CD8-positive, alpha-beta memory T cell (primary cell): ENCODE measurements at places on chromosomes 5 and 9. TPM values are rescaled to one million over a fixed set of nuclear protein-coding genes. Genes with fewer than 3 reads are reported as not detected.
A peak's percentile ranks its signal among the peaks of the same experiment; 100 is the strongest.

DNA sequence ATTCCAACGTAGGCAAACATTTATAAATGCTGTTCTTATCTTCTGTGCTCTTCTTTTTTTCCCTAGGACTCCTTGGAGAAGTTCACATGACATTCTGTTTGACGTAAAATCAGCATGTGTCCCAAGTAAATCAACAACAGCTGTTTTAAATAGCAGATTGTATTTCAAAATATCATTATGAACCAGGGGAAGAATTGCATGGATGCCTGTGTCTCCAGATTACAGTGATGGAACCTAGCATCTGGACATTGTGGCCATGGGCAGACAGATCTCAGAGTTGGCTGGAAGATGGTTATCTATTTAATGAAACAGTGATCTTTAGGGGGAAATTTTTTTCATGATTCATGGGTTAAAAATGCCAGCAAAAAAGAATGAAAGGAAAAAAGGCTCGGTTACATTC is 222.0 kb downstream of the MAN2A1 start:
- no peaks in the 10 kb centered on the region for H3K36me3 ChIP-seq
- no peak for DNase-seq
- H3K4me1 ChIP-seq = no peaks in the 10 kb centered on the region
- H3K27me3 ChIP-seq = no peaks in the 10 kb centered on the region

DNA sequence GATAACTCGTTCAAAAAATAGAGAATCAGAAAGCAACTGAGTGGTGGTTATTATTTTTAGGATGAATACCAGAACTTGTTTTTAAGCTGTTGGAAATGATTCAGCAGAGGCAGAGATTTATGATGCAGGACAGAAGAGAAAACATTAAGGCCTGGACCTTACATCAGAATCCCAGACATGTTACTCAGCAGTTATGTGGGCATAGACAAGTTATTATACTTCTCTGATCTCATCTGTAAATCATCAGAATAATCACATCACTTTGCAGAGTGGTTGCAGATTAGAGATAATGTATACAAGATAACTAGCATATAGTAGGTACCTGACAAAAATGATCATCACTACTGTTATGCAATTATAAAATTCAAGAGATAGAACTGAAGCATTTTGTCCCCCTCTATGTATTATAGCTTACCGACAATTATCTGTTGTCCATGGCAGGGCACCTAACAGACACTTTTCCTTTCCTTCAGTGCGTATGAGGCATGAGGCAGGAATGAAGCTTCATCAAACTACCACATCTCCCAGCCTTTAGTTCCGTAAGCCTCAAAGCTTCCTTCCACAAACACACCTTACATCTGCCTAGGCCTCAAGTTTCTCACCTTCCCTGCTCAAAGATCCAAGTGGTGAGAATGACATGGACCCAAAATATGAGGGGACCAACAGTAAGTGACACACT is 165.9 kb downstream of the DENND1A start:
- no peak overlapping the region for H3K27ac ChIP-seq
- DNase-seq = no peak
- H3K4me1 ChIP-seq = no peaks in the 10 kb centered on the region
- H3K4me3 ChIP-seq = no peak overlapping the region
- no peaks in the 10 kb centered on the region for H3K27me3 ChIP-seq
- H3K36me3 ChIP-seq = no peaks in the 10 kb centered on the region

DNA sequence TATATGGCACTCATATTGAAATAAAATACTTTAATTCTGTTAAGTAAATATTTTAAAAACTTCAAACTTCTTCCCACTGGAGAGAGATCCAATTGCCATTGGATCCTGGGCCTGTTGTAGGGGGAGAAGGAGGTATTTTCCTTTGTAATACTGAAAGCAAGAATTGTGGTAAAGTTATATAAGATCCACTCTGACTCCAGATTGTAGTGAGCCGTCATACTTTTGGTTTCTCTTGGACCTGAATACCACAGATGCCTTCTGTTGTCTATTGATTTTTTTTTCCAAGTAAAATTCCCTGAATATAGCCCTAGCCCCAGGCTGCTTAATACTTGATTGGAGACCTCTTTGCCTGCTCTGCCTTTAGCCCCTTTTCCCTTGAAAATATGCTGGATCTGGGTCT is 86.9 kb downstream of the ATG10 start:
- no peaks in the 10 kb centered on the region for H3K36me3 ChIP-seq
- H3K27ac ChIP-seq = no peak overlapping the region
- no peak for DNase-seq
- H3K27me3 ChIP-seq = no peaks in the 10 kb centered on the region

DNA sequence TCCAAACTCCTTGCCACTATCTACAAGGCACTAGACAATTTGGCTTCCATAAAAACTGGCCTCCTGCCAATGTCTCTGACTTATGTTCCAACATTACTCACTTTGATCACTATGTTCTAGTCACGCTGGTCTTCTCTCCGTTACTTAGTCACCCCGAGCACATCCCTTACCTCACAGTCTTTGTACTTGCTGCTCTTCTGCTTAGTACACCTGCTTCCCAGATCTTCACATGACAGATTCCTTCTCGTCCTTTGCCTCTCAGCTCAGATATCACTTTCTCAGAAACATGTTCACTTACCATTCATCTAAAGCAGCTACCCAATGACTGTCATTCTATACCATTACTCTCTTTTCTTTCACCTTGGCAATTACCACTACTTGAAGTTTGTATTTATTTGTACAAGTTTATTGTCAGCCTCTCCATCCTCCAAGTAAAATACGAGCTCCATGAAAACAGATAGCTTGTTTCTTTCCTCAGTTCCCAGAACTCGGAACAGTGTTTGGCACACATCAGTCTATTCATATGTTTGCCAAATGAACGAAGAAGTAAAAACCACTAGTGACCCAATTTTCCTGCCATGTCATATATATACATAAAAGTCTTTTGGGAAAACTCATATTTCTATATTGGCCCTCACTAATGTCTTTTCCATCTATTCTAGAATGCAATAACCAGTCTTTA is 5.9 kb upstream of the SLC22A5 start:
- no peak overlapping the region for H3K27ac ChIP-seq
- H3K4me1 ChIP-seq = no peaks in the 10 kb centered on the region
- no peak overlapping the region for H3K4me3 ChIP-seq
- DNase-seq = no peak
- no peaks in the 10 kb centered on the region for H3K36me3 ChIP-seq

- DNase-seq = no peak
- H3K27me3 ChIP-seq = peaks cover 8% of the 10 kb centered on the region
- H3K27ac ChIP-seq = no peak overlapping the region
- H3K4me3 ChIP-seq = no peak overlapping the region
- no peaks in the 10 kb centered on the region for H3K36me3 ChIP-seq
These were observed 39.5 kb upstream of the SLC12A7 start for GRCh38 chr5:1151316-1151715.

- H3K4me1 ChIP-seq = peaks cover 65% of the 10 kb centered on the region
- H3K27me3 ChIP-seq = no peaks in the 10 kb centered on the region
- peak overlapping the region; percentile 43 for H3K27ac ChIP-seq
- DNase-seq = peak; percentile 27
- H3K4me3 ChIP-seq = no peak overlapping the region
- no peaks in the 10 kb centered on the region for H3K36me3 ChIP-seq
These were observed 5.3 kb downstream of the RALGDS start for GRCh38 chr9:133115604-133116345.

DNA sequence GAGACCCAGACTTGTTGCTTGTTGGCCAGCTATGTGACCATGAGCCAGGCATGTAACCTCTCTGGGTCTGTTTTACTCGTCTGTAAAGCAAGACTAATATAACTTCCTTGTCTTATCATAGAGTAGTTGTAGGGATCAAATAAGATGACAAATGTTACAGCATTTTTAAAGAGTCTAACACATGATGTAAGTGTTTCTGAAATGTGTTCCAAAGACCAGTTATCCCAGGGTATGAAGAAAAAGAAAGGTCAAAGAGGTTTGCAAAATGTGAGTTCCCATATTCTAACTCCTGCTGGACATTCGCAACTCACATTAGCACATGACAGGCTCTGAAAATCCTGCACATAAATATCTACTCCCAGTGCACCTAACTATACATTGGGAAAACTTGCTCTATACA is 28.5 kb upstream of the MATR3 start:
- H3K27ac ChIP-seq = no peak overlapping the region
- no peak overlapping the region for H3K4me3 ChIP-seq
- H3K27me3 ChIP-seq = no peaks in the 10 kb centered on the region
- H3K36me3 ChIP-seq = no peaks in the 10 kb centered on the region
- DNase-seq = no peak
- H3K4me1 ChIP-seq = no peaks in the 10 kb centered on the region

GRCh38 chr9:114046875-114047274 is 31.2 kb downstream of the AMBP start:
- H3K36me3 ChIP-seq = no peaks in the 10 kb centered on the region
- H3K27me3 ChIP-seq = no peaks in the 10 kb centered on the region
- no peaks in the 10 kb centered on the region for H3K4me1 ChIP-seq
- no peak for DNase-seq

DNA sequence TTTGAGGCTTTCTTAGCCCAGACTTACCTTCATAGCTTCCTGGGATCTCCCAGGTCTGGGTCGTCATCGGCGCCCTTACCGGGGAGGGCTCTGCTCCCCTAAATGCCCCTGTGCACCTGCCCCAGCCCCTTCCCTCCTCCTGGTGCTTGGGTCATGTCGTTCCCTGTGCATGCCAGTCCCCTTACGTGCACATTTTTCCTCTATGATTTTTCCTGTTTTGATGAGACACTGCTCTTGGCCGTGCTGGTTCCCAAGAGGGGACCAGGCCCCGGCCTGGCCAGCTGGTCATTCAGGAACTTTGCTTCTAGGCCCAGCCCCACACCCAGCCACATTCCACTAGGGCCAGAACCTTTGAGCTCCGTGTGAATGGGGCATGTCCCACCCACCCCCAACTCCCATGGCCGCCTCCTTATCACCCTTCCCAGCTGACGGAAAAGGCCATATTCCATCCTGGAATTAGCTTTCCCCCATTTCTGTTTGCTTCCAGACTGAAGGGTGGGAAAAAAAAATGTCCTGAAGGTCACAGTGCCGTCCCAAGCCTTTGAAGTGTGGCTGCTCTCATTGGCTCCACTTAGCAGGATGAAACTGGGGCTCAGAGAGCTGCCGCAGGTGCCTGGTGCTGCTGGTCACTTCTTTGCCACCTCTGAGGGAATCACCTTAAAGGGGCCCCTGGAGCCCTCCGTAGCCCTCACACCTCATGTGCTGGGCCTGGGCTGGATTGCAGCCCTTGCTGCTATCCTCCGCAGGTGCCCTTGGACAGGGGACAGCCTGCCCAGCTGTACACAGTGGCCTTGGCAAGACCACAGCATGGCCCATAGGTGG is 25.1 kb downstream of the ERGIC1 start:
- no peaks in the 10 kb centered on the region for H3K27me3 ChIP-seq
- DNase-seq = no peak
- no peak overlapping the region for H3K4me3 ChIP-seq
- peaks cover 8% of the 10 kb centered on the region for H3K4me1 ChIP-seq
- no peak overlapping the region for H3K27ac ChIP-seq
- no peaks in the 10 kb centered on the region for H3K36me3 ChIP-seq

- H3K36me3 ChIP-seq = no peaks in the 10 kb centered on the region
- no peak overlapping the region for H3K27ac ChIP-seq
- H3K27me3 ChIP-seq = no peaks in the 10 kb centered on the region
- H3K4me3 ChIP-seq = no peak overlapping the region
- DNase-seq = no peak
These were observed 24.7 kb downstream of the WWC1 start for GRCh38 chr5:168316139-168316578.

- H3K36me3 ChIP-seq = no peaks in the 10 kb centered on the region
- no peaks in the 10 kb centered on the region for H3K4me1 ChIP-seq
- no peak overlapping the region for H3K27ac ChIP-seq
- no peak overlapping the region for H3K4me3 ChIP-seq
- no peaks in the 10 kb centered on the region for H3K27me3 ChIP-seq
These were observed 19.1 kb upstream of the ZFAND5 start for GRCh38 chr9:72383978-72384709.

DNA sequence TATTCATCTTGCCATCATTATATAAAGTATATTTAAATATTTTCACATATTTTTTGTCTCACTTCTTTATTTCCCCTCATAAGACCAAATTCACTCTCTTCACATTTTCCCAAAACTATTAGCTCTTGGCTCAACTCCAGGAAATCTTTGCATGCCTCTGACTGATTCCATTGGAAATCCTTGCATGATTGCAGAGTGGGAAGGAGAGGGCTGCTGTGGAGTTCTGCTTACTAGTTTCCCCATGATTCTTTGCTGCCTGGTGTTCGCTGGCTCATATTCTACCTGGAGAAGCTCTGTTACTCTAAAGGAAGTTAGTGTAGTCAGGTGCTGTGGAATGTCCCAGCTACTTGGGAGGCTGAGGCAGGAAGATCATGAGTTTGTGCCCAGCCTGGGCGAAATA is 41.9 kb downstream of the LIX1 start:
- H3K27ac ChIP-seq = no peak overlapping the region
- H3K27me3 ChIP-seq = no peaks in the 10 kb centered on the region
- H3K4me3 ChIP-seq = no peak overlapping the region
- H3K4me1 ChIP-seq = no peaks in the 10 kb centered on the region
- H3K36me3 ChIP-seq = no peaks in the 10 kb centered on the region
- DNase-seq = no peak

DNA sequence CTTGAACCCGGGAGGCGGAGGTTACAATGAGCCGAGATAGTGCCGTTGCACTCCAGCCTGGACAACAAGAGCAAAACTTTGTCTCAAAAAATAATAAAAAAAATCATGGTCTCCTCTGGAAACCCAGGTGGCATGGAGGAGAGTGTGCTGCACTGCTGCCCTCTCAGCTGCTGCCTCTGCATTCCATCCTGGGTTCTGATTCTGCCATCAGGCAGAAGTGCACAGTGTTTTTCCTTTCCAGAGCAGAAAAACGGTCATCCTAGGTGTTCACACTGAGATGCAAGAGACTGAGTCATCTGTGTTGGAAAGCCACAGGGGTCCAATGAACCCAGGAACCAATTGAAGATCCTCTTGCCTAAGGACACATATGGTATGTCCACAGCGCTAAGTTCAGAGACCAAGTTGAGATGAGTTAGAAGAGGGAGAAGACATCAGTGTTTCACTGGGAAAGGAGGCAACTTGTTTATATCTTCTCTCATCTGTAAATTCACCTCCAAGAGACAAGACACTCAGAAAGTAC is 88.8 kb upstream of the DMRT1 start:
- no peak overlapping the region for H3K27ac ChIP-seq
- no peaks in the 10 kb centered on the region for H3K36me3 ChIP-seq
- H3K4me3 ChIP-seq = no peak overlapping the region
- no peaks in the 10 kb centered on the region for H3K27me3 ChIP-seq

DNA sequence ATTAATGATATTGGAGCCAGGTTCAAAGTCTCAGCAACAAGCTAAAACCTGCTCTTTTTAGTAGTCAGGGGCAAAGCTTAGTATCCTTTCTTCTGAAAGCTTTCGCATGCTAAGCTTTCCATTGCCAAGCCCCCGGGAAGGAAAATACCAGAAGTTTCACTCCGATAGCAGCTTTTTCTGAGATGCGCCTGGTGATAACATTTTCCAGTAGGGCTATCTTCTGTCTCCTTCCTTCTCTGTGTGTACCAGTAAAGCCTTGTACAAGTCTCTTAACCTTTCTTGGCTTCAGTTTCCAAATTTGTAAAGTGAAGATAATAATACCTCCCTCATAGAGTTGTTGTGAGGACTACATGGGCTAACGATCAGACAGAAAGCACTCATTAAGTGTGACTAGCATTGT is 36.7 kb downstream of the DOCK8 start:
- peak overlapping the region; percentile 22 for H3K27ac ChIP-seq
- peaks cover 6% of the 10 kb centered on the region for H3K4me1 ChIP-seq
- DNase-seq = no peak
- H3K36me3 ChIP-seq = no peaks in the 10 kb centered on the region
- no peaks in the 10 kb centered on the region for H3K27me3 ChIP-seq

The KIF24 gene
- polyA plus RNA-seq = not detected

The TMEM174 gene
- polyA plus RNA-seq = not detected

The NACC2 gene
- 2.9 TPM for polyA plus RNA-seq

The LCN9 gene
- polyA plus RNA-seq = not detected

The DCP2 gene
- polyA plus RNA-seq = 59.5 TPM

The CACNA1B gene
- polyA plus RNA-seq = not detected

The ZDHHC11 gene
- not detected for polyA plus RNA-seq

The NKD2 gene
- polyA plus RNA-seq = not detected

The MTAP gene
- polyA plus RNA-seq = 19.3 TPM
